ENCODE measurements at places on chromosomes 2 and 18. TPM values are rescaled to one million over a fixed set of nuclear protein-coding genes. Genes with fewer than 3 reads are reported as not detected.

DNA sequence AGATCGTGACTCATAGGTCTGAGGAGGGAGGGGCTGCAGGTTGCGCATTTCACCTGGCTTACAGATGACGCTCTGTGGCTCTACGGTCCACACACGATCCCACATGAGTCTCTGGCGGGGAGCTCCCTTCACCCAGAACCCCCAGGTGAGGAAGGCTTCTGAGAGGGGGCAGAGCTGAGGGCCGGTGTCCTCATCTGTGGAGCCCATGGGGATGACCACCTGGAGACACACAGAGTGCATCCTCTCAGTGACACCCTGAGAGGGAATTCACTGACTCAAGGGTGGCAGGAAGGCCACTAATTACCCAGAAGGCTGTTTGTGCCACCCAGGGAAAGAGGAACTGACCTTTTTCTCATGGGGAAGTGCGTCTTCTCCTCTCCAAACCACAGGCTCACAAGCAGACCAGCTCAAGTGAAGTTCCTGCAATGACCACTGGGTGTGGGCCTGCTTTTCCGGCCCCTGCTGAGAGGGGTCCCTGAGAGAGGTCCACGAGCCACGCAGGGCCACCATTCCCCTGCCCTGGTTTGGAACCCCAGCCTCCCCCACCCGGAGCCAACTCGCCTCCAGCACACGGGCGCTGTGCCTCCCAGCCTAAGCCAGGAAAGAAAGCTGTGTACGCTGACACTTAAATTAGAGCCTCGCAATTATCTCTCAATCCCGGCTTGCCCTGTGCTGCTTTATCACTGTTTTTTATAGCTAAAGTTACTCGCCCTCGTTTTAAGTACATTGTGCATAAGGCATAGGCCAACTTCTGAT lies 114.1 kb downstream of the BCL11A start:
- H3K27ac ChIP-seq: no peak overlapping the region
- H3K27me3 ChIP-seq: no peaks in the 10 kb centered on the region
- DNase-seq: peak; percentile 17
- no peak overlapping the region for H3K4me3 ChIP-seq
- no peaks in the 10 kb centered on the region for H3K4me1 ChIP-seq

DNA sequence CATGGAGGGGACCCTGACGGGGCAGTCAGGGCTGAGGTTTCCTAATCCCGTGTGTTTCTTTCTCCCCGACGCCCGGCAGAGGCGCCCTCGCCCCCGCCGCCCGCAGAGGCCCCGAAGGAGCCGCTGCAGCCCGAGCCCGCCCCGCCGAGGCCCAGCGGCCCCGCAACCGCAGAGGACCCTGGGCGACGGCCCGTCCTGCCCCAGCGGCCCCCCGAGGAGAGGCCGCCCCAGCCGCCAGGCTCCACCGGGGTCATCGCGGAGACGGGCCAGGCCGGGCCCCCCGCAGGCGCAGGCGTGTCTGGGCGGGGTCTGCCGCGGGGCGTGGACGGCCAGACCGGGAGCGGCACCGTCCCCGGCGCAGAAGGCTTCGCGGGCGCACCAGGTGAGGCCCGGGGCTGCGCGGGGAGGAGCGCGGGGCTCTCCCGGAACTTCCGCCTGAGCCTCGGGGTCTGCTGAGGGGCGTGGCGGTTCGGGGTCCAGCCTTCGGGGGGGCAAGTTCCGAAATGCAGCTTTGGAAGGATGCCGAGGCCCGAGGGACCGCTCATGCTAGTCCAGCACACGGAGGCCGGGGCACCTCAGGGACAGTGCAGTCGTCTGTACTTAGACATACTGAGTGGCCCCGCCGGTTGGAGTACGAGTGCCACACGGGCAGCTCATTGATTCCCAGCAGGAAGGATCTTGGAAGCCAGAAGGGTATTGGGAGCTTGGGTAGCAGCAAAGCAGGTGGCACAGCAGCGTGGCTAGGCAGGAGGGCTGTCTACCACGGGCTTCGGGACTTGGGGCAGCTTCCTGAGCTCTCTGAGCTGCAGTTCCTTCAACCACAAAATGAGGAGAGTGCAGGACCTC lies 60.1 kb downstream of the EMILIN2 start:
- peak overlapping the region; percentile 82 for H3K27ac ChIP-seq
- H3K36me3 ChIP-seq: peaks cover 25% of the 10 kb centered on the region
- H3K4me1 ChIP-seq: peaks cover 49% of the 10 kb centered on the region
- H3K27me3 ChIP-seq: no peaks in the 10 kb centered on the region

DNA sequence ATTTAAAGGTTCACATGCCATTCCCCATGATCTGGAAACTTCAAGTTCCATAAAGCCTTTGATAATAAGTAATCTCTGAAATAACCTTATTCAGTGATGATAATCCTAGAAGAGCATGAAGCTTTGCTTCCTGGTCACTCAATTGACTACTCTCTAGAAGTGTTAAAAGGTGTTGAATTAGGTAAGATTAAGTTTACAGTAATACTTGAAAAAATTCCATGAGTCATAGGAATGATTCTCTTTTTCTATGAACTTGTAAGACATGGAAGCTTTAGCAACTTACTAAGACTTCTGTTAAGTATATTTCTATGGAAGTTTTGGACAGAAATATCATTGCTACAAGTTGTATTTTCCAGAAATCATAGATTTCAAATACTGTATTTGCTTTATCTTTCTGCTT lies 100.6 kb downstream of the MYO1B start:
- no peak overlapping the region for H3K4me3 ChIP-seq
- no peak for DNase-seq
- H3K27ac ChIP-seq: no peak overlapping the region
- no peaks in the 10 kb centered on the region for H3K4me1 ChIP-seq

CCDC141 gene
- total RNA-seq: 1.7 TPM

PPP1R1C gene
- 4.3 TPM for total RNA-seq

DNA sequence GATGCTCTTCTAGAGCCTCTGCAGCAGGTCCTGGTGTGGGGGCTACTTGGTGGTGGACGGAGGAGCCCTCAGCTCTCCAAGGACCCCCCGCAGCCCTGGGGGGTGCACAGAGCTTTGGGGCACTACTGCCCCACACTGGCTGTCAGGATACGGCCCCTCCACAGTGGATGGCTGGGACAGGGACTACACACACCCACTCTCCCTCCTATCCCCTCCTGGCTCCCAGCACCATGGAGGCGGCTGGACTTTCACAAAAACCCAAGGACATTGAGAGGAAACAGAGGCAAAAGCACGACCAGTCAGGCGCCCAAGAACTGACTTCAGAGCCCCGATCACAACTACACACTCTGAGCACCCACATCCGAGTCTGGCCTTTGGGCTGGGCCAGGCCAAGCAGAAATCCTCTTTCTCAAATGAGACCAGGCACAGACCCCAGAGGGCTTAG lies 12.6 kb downstream of the GPR35 start:
- H3K27me3 ChIP-seq: no peaks in the 10 kb centered on the region
- no peak overlapping the region for H3K27ac ChIP-seq
- no peaks in the 10 kb centered on the region for H3K4me1 ChIP-seq
- no peak for DNase-seq
- H3K36me3 ChIP-seq: no peaks in the 10 kb centered on the region

- no peak overlapping the region for H3K4me3 ChIP-seq
- no peaks in the 10 kb centered on the region for H3K36me3 ChIP-seq
- no peaks in the 10 kb centered on the region for H3K27me3 ChIP-seq
- no peaks in the 10 kb centered on the region for H3K4me1 ChIP-seq
- no peak for DNase-seq
These were observed 7.2 kb downstream of the BOLL start for GRCh38 chr2:197777823-197778407.

- no peak for DNase-seq
- no peaks in the 10 kb centered on the region for H3K4me1 ChIP-seq
- H3K4me3 ChIP-seq: no peak overlapping the region
These were observed 101.3 kb upstream of the ETAA1 start for GRCh38 chr2:67295851-67296250.
